Sciatic nerve (tissue), 2 donors: ENCODE measurements at places on chromosomes 7 and 10.

GRCh38 chr10:101367569-101368453, 13.8 kb downstream of the BTRC start:
- DNase-seq: no peak

- DNase-seq: no peak
These were observed 40.9 kb downstream of the ELFN1 start for GRCh38 chr7:1710936-1711335.

- peak; percentile 42 for DNase-seq
These were observed 40.4 kb downstream of the CALML3 start for GRCh38 chr10:5565205-5565545.

DNA sequence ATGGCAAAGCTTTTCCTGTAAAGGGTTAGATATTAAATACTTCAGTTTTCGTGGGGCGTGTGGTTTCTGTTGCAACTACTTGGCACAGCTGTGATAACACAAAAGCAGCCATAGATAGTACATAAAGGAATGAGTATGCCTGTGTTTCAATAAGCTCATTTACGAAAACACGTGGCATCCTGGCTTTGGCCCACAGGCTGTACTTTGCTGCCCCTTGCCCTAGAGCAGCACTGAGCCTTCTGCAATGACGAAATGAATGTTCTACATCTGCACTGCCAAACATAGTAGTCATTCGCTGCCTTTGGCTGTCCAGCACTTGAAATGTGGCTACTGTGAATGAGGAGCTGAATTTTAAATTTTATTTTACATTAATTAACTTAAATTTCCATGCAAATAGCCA, 376.2 kb upstream of the TPK1 start:
- DNase-seq: no peak

DNA sequence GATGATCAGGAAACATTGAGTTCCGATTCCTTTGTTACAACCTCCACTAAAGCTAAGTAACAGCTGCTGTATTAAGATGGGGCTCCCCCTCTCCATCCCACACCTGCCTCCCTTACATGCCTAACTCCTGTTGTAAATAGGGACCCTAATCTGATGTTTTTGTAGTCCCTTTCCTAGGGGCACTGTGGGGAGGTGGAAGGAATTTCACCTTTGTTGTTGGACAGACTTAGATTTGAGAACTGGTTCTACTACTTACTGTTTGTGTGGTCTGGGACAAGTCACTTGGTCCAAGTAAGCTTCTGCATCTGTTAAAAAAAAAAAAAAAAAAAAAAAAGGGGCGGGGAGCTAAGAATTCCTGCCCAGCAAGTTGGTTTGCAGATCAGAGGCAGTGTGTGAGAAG, 42.6 kb downstream of the KIAA1217 start:
- DNase-seq: no peak

- peak; percentile 81 for DNase-seq
These were observed 15.1 kb downstream of the PSAP start for GRCh38 chr10:71835671-71836595.

- DNase-seq: no peak
These were observed 80.1 kb upstream of the PRSS1 start for GRCh38 chr7:142669074-142669654.

- DNase-seq: no peak
These were observed 35.5 kb downstream of the TMEM270 start for GRCh38 chr7:73896454-73896853.

DNA sequence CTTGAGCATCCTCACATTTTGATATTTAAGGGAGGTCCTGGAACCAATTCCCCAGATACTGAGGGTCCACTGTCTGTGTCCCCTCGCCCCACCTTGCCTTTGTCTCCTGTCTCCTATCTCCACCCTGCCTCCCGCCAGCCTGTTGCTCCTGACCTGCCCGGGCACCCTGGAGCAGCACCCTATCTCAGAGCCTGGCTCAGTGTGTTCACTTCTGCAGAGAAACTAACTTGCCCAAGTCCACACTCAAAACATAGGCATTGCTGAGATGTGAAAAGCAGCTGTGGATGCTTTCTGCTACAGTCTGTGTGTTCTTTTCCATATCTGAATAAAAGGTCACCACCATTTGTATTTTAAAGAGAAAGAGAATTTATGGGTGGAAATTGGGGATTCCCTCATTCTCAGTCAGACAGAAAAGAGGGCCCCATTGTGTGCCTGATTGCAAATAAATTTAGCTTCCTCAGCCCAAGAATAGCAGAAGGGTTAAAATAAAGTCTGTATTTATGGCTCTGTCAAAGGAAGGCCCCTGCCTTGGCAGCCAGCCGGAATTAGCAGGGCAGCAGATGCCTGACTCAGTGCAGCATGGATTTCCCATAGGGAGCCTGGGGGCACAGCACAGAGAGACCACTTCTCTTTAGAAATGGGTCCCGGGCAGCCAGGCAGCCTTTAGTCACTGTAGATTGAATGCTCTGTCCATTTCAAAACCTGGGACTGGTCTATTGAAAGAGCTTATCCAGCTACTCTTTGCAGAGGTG, 161.3 kb downstream of the EGFR start:
- DNase-seq: peak; percentile 51

DNA sequence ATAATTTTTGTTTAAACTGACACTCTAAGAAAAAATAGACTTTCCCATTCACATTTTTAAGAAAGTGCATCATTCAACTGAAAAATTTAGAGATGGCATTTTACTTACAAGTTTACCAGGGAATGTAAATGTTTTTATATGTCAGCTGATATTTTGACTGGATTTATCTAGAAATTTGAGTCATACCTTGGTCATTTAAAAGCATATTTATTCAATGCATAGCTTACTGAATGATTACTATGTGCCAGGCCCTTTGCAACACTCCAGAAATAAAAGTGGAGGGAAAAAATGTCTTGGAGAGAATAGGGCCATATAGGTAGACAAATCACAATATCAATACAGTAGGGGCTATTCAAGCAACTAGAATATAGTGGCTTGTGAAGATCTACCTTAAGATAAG, 98.4 kb upstream of the FAM3C start:
- no peak for DNase-seq

- no peak for DNase-seq
These were observed 61.9 kb upstream of the SAMD8 start for GRCh38 chr10:75049316-75050148.

DNA sequence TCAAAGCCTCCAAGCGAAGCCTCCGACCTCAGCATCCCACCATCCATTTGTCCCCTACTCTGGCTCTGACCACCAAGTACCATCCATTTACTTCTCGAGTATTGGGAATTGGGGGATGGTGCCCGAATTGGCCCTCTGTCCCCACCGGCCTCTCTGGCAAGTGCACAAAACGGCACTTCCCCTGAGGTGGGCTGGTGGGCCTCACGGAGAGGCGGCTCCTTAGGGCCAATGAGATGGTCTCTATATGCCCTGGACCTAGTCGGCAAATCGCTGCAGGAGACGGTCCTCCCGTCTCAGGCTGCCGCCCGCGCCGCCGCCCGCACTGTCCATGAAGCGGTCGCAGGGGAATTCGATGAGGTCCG, 2.8 kb downstream of the TRIL start:
- no peak for DNase-seq

DNA sequence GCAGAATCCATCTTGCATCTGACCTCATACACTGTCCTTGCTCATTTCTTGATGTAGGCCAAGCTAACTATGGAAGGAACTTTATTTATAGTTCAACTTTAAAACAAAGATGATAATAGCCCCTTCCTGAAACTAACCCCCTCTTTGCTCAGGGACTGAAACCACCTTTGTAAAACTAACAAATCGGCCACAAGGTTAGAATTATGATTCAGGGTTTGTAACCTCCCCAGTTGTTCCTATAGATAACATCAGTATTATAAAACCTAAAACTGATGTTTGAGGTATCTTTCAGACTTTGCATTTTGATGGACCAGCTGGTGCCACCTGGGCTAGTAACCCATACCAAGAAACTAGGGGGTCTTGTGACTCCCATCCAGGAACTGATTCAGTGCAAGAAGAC, 143.4 kb downstream of the SH2D4B start:
- no peak for DNase-seq

DNA sequence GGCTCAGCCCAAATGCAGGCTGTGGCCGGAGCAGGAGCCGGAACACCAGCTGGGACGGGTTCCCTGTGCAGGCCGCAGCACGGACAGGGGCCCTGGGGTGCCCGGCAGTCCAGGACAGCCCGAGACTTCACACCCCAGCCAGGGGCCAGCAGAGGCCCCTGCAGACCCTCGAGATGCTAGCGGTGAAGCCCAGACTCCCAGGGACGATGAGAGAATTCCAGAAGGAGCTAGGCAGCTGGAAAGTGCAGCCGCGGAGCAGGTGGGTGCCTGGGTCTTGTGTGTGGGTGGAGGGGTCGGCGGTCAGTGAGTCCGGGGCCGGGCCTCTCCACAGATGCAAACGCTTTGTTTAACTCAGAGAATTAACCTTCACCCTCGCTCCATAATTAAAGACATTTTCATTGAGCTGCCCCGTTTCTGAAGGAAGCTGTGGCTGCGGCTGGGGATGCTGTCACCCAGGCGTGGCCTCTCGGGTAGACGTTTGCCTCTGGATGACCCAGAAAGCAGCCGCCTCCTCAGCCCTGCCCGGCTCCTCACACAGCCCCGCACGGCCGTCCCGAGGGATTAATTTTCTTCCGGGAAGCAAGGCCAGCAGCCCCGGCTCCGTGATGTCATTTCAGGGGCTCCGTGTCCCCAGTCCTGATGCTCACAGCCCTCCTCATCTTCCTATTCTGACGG, 26.5 kb downstream of the KNDC1 start:
- DNase-seq: no peak

DNA sequence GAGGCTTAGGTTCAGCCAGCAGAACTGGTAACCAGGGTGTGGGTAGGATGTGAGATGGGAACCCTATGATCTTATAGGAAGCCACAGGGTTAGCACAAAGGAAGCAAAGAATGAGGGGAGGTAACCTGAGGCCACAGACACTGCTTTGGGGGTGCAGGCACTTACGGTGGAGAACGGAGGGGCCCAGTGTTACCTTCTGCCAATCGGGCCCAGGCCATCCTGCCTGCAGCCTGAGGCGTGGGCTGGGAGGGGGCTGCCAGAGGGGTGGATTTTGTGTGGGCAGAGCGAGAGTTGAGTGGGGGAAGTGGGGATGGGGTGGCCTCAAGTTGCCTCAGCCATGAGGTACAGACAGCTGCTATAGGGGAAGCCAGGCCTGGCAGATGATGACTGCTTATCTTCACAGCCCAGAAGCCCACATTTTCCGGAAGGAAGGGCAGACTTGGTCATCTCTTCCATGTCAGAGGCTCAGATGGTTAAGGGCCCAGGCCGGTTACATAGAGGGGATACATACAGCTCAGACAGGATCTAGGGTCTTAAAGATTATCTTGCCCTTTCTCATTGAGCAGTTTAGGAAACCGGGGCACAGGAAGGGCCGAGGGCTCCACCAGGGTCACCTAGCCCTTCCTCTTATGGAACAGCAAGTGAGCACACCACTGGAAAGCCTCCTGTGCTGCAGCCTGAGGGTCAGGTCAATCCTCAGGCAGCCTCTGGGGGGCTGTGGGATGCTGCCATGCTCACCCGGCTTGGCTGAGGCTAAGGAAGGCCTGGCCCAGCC, 24.4 kb upstream of the VSIR start:
- no peak for DNase-seq

GRCh38 chr10:119734396-119735332, 8.8 kb downstream of the INPP5F start:
- DNase-seq: no peak

DNA sequence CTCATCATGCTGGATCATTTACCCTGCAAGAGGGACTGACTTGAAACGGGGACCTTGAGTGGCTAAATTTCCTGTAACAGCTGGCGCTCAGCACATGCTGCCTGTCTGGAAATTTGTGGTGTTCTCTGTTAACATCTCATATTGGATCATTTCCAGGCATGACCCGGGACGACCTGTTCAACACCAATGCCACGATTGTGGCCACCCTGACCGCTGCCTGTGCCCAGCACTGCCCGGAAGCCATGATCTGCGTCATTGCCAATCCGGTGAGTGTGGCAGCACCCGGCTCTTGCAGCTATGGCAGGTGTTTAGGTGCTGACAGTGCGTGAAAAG, 9.9 kb downstream of the MDH2 start:
- DNase-seq: no peak

DNA sequence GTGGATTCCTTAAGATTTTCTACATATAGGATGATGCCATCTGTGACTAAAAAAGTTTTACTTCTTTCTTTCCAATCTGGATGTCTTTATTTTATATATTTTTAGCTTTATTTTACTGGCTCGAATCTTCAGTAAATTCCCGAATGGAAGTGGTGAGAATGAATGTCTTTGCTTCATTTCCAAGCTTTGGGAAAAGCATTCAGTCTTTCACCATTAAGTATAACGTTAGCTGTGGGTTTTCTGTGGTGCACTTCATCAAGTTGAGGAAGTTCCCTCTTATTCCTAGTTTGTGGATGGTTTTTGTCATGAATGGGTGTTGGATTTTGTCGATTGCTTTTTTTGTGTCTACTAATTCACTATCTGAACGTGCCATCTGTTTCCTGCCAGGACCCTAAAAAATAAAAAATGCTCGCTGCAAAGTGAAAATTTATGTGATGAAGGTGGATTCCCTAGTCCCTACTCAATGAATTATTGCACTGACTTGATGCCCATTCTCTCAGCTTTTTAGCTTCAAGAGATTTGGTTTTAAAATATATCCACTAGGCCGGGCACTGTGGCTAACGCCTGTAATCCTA, 90.2 kb upstream of the CARD11 start:
- no peak for DNase-seq

DNA sequence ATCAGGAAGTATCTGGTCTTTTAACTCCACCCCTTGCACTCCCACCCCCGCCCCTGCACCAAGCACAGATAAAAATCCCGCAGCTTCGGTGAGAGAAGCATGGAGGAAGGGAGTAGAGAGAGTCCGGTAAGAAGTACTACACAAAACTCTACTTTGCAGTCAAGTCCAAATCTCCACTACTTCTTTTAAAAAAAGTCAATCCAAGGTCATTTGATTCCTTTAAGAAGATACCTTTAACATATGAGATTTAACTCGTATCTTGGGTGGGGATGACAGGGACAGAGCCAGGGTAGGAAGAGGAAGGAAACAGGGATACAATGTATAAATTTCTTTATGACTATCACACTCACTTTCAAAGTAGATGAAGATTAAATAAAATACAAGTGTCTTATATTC, 132.1 kb downstream of the NRBF2 start:
- no peak for DNase-seq

- peak; percentile 79 for DNase-seq
These were observed 205.8 kb upstream of the FRMD4A start for GRCh38 chr10:14536241-14537213.

DNA sequence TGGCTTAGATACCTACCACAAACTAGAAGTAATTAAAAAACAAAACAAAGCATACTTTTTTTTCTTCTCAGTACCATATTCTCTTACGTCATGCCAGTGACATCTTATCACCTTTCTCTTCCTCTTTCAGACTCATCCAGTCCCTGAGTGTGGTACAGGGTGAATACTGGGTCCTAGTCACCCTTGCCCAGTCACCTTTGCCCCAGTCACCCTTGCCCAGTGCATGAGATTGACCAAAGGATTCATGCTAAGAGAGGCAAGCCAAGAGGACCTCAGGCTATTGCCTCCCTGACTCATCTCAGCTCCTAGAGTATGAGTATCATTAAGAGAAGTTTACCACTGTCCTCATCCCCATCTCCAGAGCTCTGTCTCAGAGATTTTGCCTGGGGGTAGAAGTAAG, 10.0 kb upstream of the TSPAN12 start:
- no peak for DNase-seq
